T-cell (primary cell): ENCODE measurements at places on chromosomes 7 and 10.

- no peak for DNase-seq
Measured at GRCh38 chr10:68924593-68924992, 23.5 kb downstream of the DDX50 start.

GRCh38 chr10:104284846-104285245 is 15.9 kb downstream of the GSTO2 start:
- no peak for DNase-seq

- no peak for DNase-seq
Measured at GRCh38 chr7:158240801-158241200, 346.8 kb downstream of the PTPRN2 start.

- DNase-seq = no peak
Measured at GRCh38 chr7:98211221-98211675, at the start of gene BHLHA15. TSS of gene BHLHA15 (plus strand) at chr7:98211439. CDS start at chr7:98212310, 871 bp downstream.

GRCh38 chr10:116253716-116254115 is 19.3 kb downstream of the GFRA1 start:
- DNase-seq = no peak

DNA sequence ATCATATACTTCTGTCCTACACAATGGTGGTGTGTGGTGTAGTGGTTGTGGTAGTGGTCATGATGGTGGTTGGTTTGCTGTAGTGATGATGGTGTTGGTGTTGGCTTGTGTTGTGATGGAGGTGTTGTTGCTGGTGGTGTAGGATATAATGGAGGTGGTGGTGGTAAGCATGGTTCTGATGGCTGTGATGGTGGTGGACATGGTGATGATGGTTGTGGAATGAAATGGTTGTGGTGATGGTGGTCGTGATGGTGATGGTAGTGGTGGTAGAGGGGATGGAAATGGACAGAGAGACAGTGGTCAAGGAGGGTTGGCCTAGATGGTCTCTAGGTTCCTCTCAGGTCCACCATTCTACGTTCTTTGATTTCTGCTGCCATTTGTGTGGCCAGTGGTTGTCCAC is 44.7 kb downstream of the FAM241B start:
- DNase-seq = no peak

DNA sequence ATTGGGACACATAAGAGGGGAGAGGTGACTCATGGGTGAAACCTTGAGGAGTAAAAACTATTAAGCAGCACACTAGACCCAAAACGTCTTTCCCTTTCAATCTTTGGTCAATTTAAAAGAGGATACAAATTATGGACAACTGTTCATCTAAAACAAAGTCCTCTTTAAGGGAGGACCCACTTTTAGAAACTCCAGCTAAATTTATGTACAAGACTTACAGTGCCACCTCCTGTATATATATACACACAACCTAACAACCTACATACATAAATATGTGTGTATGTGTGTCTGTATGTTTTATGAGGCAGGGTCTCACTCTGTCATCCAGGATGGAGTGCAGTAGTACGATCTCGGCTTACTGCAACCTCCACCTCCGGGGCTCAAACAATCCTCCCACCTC is 18.1 kb upstream of the ZC3HAV1 start:
- DNase-seq = no peak

- no peak for DNase-seq
Measured at GRCh38 chr10:6198171-6198570, 4.6 kb upstream of the PFKFB3 start.

DNA sequence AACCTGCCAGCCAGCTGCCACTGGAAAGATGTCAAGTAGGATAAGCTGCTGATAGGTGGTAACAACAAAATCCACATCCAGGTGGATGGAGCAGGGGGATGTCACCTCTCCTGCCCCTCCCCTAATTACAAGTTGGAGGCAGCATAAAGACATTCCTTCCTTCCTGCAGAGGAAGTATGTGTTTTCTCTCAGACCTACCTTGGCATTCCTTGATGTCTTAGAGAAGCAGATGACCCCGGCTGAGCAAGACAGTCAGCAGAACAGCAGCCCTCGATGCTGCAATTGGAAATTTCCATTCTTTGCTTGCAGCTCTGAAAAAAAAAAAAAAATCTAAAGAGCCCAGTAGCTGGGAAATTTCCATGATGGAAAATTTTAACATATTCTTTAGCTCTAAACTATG is 137.5 kb upstream of the MKLN1 start:
- no peak for DNase-seq
